ENCODE measurements at places on chromosomes 6 and 20.

- DNase-seq = no peak
These were observed 751.1 kb downstream of the DHX35 start for GRCh38 chr20:39713076-39713840.

- DNase-seq = peak; percentile 65
These were observed 48.9 kb downstream of the CNBD2 start for GRCh38 chr20:36017048-36017951.

DNA sequence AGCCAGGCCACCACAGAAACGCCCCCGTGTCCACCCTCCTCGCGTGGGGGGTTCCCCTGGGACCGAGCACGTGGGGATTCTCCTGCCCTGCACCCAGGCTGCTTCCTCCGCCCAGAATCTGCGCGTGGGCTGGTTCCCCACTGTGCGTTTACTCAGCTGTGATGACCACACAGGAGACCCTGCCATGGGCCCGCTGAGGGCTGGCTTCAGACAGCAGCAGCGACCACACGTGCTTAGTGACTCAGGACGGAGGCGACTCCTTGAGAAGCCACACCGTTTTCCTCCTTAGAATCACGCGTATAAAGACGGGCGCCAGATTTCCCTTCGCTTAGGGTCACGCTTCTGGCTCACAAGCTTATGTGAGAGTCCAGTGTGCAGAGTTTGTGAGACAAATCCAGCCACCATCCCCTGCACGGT is 63.9 kb upstream of the PDE10A start:
- DNase-seq = no peak

DNA sequence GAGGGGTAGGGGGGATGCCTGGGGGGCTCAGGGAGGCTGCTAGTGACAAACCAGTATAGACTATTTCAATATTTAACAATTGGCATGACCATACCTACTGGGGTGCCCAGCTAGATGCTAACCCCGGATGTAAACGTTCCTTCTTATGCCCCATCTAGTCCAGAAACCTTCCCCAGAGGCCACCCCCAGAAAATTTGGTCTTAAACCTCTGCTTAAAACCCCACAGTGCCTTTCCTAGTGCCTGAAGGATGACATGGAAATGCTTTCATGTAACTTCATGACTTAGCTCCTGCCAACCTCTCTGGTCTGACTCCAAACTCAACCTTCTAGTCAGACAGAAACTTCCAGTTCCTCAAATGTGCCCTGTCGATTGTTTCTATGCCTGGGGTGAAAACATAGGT is 52.0 kb downstream of the JPH2 start:
- peak; percentile 24 for DNase-seq

DNA sequence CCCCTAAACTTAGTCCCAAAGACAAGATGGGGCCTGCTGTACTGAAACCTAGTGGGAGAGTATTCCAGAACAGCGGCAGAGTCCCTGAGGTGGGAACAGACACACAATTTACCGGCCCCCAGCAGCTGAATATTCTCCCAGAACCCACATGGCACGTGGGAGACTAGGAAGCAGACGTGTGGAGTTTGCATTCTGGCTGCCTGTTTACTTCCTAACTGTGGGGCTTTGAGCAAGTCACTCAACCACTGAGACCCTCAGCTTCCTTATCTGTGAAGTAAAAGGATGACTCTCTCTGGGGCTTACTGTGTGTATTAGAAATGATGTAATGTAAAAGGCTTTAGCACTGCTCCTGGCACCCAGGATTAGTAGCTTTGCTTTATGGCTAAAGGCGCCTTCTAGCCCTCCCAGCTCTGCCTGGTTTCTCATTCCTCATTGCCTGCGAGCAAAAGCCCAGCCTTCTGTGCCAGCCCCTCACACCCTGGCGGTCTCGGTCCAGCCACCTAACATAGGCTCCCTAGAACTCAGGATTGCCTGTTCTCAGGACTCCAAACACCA is 353.1 kb downstream of the CDC5L start:
- no peak for DNase-seq

- peak; percentile 15 for DNase-seq
These were observed 1.6 kb downstream of the SRSF6 start for GRCh38 chr20:43459022-43459942.

DNA sequence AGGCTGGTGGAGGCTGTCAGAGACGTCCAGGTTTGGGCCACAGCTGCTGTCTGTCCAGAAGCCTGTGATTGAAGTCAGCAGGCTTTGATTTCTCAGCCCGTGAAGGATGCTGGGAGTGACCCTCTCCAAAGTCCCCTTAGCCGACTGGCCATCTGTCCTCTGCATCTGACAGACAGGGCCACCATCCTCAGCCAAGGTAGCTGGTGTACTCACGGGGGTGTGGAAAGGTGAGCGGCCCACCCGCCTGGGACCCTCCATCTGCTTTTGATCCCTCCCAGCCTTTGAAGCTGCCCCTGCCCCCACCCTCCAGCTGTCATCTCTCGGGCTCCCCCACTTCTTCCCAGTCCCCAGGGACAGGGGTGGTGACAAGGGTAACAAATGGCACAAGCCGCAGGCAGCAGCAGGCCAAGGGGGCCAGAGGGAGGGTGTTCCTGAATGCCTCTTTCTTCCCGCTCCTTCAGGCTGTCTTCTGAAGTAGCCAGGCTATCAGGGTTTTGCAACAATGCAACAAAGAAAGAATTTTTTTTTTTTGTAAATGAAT is 84.4 kb downstream of the EYA2 start:
- no peak for DNase-seq

DNA sequence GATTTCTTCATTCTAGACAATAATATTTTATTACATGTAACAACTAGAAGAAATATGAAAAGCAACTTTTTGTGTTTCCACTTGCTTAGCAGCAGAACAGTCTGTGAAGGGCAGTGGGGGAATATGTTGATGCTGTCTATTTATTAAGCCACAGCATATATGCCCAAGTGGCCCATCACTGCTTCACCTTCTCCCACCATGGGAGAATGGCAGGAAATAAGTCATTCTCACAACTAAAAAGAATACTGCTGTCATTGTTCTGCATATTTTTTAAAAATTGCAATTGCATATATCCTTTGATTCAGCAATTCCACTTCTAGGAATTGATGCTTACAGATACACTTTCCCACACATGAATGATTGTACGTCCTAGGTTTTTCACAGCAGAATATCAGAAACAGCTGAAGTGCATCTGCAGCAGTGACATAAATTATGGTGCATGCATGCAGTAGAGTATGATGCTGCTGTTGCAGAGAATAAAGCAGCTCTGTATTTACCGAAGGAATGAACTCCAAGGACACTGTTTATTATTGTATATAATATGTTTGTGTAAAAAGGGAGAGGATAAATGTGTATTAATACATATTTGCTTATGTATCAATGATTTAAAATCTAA is 26.8 kb downstream of the KIF3B start:
- no peak for DNase-seq

DNA sequence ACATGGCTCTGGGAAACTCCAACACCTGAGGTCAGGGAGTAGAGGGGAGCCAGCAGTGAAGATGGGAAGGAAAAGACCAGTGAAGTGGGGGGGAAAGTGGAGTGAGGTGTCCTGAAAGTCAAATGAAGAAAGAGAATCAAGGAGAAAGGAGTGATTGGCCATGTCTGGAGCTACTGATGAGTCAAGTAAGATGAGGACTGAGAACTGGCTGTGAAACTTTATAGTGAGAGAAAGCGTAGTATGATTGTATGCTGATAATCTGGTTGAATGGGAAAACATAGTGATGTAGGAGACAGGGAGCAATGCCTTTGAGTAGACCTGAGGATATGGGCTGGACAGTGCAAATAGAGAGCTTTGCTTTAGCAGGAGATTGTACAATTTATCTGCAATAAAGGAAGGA is 183.6 kb upstream of the GMDS start:
- no peak for DNase-seq

DNA sequence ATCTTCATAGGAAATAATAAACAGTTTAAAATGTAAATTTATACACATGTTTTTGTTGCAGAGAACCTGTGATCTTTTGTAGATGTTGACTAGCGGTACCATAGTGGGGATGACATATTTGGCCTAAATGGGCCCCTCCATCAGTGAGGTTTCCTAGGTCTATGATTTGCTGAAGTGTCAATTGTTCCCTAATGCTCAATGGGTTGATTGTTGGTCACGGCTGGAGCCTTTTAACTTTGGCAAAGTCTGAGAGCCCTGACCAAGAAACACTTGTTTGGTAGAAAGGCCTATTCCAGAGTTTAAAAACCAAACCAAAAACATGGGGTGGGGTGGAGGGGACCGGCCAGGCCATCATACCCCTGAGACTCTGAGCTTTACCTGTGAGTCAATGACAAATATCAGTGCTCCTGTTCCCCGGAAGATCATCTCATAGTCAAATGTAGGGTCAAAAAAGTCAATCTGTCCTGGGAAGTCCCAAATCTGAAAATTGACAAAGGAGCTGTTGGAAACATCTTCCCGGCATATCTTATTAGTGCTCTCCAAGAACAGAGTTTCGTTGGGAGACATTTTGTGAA is 25.1 kb downstream of the RRAGD start:
- no peak for DNase-seq

GRCh38 chr6:92648364-92649086 is 770.8 kb downstream of the EPHA7 start:
- no peak for DNase-seq

DNA sequence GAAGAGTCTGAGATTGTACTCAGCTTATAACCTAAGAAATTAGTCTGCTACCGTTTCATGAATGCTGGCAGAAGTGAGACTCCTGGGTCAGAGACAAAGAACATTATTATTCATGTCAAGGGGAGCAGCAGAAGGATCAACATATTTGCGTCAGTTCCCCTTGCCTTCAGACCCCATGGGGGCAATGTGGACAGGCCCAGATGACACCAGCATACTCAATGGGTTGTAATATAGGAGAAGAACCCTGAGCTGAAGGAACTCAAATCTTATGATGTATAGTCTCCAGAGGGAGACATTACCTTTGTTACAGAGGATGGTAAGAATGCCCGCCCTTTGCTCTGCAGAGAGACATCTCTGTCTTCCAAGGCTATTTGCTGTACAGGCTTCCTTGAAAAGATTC is 384.4 kb downstream of the EPM2A start:
- no peak for DNase-seq

DNA sequence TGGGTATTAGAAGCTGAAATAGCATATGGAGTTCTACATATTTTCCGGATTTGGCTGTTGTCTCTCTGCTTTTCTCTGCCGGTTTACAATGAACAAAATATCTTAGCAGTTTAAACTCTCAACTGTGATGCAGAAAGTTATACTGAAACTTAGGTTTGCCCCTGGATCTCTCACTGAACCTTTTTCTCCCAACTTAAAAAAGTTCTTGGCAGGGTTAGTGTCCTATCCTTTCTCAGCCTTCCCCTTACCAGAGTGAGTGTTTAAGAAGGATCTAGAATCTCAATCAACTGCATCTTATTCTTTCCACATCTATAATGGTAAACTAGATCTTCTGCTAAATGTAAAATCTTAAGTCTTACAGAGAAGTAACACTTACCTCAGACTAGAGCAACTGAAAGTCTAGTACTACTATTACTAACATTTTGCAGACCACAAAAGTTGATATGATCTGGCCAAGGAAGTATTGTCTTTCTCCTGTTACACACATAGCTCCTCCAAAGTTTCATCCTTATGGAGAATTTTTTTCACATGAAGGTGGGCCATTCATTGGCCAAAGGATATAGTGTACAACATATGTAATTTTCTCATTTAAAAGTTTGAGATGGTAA is 392.3 kb upstream of the RUNX2 start:
- no peak for DNase-seq

DNA sequence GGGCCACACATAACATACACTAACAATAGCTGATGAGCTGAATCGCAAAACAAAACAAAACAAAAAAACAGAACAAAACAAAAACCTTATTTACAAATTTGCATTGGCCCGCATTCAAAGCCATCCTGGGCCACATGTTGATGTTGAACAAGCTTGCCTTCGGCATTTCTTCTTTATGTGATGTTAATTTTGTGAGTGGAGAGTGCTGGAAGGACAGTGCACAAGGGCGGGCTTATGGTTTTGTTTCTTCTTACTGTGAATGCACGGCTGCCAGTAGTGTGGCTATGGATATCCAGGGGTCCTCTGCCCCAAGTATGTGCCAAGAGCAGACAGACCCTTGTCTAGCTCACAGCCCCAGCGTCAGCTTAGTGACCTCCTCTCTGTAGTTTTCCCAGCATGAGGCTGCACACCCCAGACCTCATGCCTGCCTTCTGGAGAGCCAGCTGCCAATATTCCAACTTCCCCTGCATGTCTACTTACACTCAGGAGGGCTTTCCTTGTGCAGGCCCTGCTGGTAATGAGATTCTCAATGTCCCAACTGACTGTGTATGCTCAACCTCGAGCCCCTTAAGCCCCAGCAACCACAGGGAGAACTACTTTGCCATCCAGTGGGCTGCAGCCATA is 24.9 kb downstream of the ZNF292 start:
- DNase-seq = no peak

- no peak for DNase-seq
These were observed 18.0 kb downstream of the NUDT3 start for GRCh38 chr6:34374508-34374907.

DNA sequence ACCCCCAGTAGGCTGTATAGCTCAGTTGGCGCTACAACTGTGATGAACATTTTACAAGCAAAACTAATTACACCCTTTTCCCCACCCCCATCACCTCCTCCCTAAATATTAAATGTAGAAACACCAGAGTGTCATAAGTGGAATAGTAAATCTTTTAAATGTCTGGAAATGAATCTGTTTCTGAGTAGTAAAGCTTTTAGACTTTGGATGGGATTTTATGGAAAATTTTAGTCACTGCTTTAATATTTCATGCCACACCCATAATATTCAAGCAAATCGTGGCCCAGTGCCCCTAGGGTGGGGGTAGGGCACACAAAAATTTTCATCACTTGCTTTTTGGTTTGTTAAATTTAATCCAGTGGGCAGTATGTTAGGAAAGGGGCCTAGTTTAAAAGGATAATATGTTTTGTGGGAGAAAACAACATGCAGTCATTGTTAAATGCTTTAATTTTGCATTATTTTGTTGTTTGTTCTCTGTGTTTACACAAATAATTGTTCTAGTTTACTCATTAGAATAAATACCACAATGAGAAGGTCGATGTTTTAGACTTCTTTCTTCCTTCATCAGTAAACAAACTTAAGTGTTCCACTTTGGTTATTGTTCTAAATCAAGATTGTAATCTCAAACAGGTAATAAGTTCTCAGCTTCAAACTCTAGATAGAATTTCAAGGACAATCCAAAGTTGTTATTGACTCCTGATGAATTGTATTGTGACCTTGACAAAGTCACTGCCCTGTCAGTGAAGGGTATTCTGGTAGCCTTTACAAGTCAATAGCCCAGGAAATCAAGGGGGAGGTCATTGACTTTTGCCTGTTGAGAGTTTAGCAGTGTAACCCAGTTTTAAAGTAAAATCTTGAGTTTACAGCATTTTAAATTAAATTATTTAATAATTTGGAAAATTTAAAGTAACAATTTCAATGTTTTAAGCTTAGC is 79.2 kb downstream of the CBFA2T2 start:
- peak; percentile 70 for DNase-seq

DNA sequence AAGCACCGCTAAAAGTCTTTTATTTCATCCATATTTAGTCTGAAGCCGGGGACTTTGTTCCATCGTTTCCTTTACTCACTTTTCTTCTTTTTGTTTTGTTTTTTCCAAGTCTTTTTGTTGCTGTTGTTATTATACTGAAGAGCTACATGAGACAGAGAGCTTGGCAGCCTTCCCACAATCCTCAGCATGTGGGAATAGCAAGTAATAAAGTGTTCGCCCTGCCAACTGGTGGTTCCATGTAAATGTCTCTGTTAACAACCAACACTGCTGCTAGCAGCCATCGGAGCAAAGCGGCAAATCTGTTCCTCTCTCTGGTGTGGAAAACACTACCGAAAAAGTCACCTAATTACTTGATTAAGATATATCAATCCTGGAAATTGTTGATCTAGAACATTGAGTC is 437.8 kb upstream of the ID4 start:
- no peak for DNase-seq

GRCh38 chr20:36574366-36575135 is 1.2 kb downstream of the TGIF2 start:
- DNase-seq = peak; percentile 48

All from umbilical cord (tissue), 2 donors.